ENCODE measurements at places on chromosomes 5 and 9. TPM values are rescaled to one million over a fixed set of nuclear protein-coding genes. Genes with fewer than 3 reads are reported as not detected.

DNA sequence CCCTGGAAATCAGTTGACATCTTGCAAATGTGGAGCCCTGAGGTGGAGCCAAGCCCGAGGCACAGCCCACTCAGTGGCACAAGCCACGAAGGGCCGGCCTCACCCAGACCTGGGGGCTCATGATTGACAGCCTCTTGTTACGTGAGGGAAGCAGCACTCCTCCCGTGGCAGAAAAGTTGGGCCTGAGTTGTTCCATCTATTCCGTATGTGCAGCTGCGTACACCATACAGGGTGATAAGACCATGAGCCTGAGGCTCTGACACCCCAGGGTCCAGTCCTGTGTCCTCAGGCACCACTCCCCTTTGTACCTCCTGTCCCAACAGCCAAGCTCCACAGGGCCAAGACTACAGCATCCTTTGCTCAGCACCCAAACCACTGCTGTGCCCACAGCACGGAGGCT, 1.9 kb upstream of the ORM2 start:
- H3K36me3 ChIP-seq, result no peaks in the 10 kb centered on the region
- H3K27ac ChIP-seq, result no peak overlapping the region
- no peaks in the 10 kb centered on the region for H3K27me3 ChIP-seq
- H3K4me1 ChIP-seq, result no peaks in the 10 kb centered on the region
- no peak for DNase-seq

GRCh38 chr5:15243301-15244020, 256.5 kb upstream of the FBXL7 start:
- no peak for DNase-seq
- no peaks in the 10 kb centered on the region for H3K27me3 ChIP-seq
- H3K27ac ChIP-seq, result no peak overlapping the region
- H3K36me3 ChIP-seq, result no peaks in the 10 kb centered on the region
- H3K4me3 ChIP-seq, result no peak overlapping the region

DNA sequence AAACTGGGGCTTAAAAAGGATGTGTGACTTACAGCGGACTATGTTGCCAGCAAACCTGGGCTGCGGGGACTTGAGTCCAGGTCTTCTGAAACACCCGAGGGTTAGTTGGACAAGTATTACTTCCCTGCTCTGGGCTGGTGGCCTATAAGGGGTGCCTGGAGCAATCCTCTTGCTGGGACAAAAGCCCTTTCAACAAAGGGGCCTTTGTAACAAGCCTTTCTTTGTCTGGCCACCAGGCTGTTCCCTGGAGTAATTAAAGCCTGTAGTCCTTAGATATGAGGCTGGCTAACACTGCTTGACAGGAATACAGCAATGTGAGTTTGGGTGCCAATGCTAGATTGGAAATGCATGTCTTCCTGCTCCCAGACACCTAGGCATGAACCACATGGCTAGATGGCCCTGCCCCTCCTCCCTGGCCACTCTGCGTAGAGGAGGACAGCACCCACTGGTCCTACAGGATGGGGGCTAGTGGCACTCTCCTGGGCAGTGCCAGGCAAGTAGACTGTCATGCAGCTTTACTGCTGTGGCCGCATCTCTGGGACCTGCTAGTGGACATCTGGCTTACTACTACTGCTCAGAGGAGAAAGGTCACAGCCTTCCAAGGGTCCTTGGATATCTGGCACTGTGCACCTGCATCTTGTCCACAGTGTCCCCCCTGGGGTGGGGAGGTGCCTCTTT, 343.1 kb downstream of the ZSWIM6 start:
- no peak overlapping the region for H3K27ac ChIP-seq
- no peak for DNase-seq
- no peak overlapping the region for H3K4me3 ChIP-seq

SYK gene
- polyA plus RNA-seq, result not detected

DNA sequence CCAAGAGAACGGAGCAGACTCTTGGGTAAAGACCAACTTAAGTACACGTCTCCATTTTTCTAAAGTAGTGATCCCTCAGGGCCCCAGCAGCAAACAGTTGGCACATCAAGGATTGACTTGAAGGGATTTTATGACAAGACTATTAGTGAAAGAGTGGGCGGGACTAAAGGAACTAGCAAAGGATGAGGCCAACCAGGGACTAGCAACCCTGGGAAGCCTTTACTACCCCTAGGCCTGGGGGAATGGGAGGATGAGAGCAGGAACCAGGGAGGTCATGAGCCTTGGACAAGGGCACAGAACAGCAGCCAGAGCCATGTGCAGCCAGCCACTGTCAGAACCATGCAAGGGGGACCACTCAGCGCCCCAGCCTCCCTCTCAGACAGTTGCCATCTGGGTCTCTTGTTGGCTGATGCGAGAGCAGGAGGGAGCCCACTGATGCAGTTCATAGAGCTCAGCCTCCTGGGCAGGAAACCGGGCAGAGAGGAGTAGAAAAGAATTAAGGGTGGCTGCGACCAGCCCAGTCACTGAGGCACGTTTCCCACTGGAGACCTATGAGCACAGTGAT, 28.1 kb downstream of the TGFBI start:
- DNase-seq, result no peak
- peaks cover 59% of the 10 kb centered on the region for H3K4me1 ChIP-seq
- no peak overlapping the region for H3K4me3 ChIP-seq
- H3K27ac ChIP-seq, result peak overlapping the region; percentile 89

- no peaks in the 10 kb centered on the region for H3K27me3 ChIP-seq
- peak overlapping the region; percentile 43 for H3K27ac ChIP-seq
- no peaks in the 10 kb centered on the region for H3K4me1 ChIP-seq
- DNase-seq, result no peak
Measured at GRCh38 chr5:129096382-129096991, 1.9 kb downstream of the ISOC1 start.

- peaks cover 31% of the 10 kb centered on the region for H3K36me3 ChIP-seq
- H3K27ac ChIP-seq, result peak overlapping the region; percentile 92
- peaks cover 10% of the 10 kb centered on the region for H3K4me1 ChIP-seq
Measured at GRCh38 chr9:115115924-115116323, 2.0 kb downstream of the TNC start.

DNA sequence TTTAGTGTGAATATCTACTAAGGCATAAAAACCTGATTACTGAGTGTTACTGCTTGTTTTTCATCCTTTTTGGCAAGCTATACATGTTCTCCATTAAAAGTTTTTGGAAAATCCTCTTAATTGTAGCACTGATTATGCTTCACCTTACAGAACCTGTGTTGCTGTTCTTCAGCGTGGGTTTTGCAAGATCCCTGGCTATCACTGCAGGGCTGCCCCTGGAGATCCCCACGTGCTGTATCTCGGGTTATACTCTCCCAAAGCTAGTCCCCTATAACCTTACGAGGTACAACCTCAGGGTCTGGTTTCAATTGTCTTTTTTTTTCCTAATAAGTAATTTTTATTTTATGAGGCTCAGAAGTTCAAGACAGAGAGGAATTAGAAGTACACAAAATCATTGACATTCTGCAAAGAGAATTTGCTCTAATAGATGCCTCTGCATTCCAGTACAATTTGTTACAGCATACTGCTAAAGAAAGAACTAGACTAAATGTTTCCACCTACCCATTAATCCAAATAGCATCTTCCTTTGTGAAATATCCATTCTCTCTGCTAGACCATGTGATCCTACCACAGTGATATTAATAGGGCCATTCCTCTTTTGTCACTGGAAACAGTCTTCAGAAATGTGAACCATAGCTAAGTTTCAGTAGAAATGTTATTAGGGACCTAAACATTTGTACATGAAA, 25.8 kb upstream of the CAMK4 start:
- DNase-seq, result no peak
- no peaks in the 10 kb centered on the region for H3K36me3 ChIP-seq
- H3K4me1 ChIP-seq, result peaks cover 4% of the 10 kb centered on the region
- H3K27me3 ChIP-seq, result no peaks in the 10 kb centered on the region
- H3K4me3 ChIP-seq, result no peak overlapping the region

DNA sequence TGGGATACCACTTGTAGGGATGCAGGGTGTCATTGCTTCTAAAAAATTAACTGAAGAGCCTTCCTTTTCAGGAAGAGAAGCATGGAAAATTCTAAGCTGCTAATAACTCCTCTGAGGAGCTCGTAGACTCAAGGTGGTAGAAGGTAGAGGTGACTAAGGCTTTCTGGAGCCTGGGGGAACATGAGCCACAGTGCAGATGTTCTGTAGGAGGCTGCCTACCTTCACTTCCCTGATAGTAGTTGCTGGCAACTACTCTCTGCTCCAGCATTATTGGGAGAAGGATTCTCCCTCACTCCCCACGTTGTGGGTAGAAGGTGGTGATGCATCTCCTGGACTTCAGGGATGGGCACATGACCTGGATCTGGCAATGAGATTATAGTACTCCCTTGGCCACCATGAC, 86.7 kb upstream of the STARD4 start:
- DNase-seq, result no peak
- H3K4me3 ChIP-seq, result no peak overlapping the region
- no peak overlapping the region for H3K27ac ChIP-seq
- H3K36me3 ChIP-seq, result no peaks in the 10 kb centered on the region

GRCh38 chr5:116381201-116381600, 193.4 kb downstream of the SEMA6A start:
- H3K4me1 ChIP-seq, result no peaks in the 10 kb centered on the region
- DNase-seq, result no peak
- H3K36me3 ChIP-seq, result no peaks in the 10 kb centered on the region
- H3K27me3 ChIP-seq, result no peaks in the 10 kb centered on the region
- H3K4me3 ChIP-seq, result no peak overlapping the region

DNA sequence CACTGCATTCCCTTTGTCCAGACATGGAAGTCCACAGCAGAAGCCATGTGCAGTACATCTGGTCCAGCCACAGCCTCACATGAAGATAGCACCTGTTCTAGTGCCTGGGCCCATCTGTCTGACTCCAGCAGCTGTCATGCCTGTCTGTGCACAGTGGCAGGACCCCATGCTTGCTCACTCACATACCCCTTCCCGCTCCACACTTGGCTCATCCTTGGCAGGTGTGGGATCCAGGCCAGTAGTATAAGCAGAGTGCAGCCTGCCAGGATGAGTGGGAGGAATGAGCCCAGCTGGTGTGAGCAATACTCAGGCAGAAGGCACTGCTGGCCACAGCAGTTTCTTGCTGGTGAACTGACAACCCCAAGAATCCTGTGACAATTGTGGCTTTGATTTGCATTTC, 168.0 kb downstream of the PRDM9 start:
- no peaks in the 10 kb centered on the region for H3K27me3 ChIP-seq
- no peaks in the 10 kb centered on the region for H3K4me1 ChIP-seq
- no peak overlapping the region for H3K4me3 ChIP-seq
- no peaks in the 10 kb centered on the region for H3K36me3 ChIP-seq
